ENCODE measurements at places on chromosomes 6 and 20.
A peak's percentile ranks its signal among the peaks of the same experiment; 100 is the strongest.

DNA sequence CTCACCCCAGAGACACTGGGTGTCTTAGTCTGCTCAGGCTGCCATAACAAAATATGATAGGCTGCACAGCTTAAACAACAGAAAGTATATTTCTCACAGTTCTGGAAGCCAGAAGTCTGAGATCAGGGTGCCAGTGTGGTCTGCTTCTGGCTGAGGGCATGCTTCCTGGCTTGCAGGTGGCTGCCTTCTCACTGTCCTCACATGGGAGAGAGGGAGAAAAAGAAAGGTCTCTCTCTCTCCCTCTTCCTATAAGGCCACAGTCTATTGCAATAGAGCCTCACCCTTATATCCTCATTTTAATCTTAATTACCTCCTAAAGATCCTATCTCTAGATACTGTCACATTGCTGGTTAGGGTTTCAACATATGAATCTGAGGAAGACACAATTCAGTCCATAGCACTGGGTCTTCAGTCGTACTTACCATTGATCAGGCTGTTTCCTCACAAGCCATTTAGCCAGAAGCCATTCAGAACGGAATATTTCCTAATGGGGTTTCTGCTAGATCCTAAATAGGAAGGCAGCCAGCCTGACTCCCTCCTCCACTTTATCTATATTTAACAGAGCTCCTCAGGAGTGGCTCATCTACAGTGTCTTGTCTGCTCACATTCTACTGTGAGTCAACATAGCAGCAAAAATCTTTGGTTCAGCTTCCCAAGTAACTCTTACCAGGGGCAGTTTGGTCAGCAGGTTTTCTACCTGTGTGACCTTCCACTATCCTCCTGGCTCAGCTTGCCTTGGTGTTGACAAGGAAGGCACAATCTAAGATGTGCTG lies 42.2 kb downstream of the CD164 start:
- no peak for DNase-seq

DNA sequence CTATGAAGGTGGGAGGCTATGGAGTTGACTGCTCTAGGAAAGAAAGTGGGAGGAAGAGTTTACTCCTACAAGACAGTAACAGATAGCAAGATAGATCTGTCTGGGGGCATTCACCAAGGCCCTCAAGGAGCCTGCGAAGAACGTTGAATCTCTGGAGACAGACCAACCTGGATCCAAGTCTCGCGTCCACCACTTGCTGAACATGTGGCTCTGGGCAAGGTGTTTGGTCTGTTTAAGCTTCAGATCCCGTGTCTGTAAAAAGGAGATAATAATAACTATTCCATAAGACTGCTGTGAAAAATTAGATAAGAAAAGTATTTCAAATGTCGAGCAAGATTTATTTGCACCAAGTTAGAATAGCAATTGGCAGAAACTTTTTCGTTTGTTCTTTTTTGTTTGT lies 8.1 kb upstream of the EEF1A1 start:
- DNase-seq: no peak

- DNase-seq: peak; percentile 45
Observed at GRCh38 chr6:138404666-138405337, 779 bp downstream of the HEBP2 start.

GRCh38 chr6:12160326-12160725 lies 129.8 kb upstream of the EDN1 start:
- DNase-seq: no peak

DNA sequence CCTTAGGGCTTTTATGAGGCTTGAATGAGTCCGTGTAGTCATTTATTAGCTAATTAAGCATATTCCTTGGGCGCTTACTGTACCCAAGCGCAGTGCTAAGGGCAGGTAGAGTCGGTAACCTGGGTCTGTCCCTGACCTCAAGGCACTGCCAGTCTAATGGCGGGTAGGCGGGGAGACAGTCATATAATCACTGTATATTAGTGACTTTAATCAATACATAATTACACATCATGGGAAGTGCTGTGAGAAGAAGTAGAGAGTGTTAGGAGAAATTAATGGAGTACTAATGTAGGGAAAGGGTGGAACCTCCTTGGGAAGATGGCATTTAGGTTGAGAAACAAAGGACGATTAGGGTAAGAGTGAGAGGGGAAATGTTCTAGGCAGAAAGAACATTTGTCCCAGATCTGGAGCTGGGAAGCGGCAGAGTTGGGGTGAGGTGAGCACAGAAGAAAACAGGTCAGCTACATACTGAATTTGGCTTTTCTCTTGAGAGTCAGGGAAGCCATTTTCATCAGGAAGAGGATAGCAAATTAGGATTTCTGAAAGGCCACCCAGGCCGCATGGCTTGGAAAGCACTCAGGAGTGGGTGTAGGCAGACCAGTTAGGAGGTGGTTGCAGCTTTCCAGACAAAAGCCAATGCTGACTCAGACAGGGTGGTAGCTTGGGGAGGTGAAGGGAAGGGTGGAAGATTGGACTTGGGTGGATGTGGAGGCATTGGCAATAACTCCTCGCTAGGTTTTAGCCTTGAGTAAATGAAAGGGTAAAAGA lies 954 bp upstream of the BLCAP start:
- DNase-seq: peak; percentile 9

GRCh38 chr6:111687652-111688051 lies 82.0 kb upstream of the TRAF3IP2 start:
- DNase-seq: no peak

- DNase-seq: no peak
Observed at GRCh38 chr6:50826803-50827202, 8.1 kb downstream of the TFAP2B start.

GRCh38 chr20:45017857-45018256 lies 51.5 kb downstream of the STK4 start:
- no peak for DNase-seq

- DNase-seq: no peak
Observed at GRCh38 chr6:161152907-161153662, 120.8 kb downstream of the AGPAT4 start.

DNA sequence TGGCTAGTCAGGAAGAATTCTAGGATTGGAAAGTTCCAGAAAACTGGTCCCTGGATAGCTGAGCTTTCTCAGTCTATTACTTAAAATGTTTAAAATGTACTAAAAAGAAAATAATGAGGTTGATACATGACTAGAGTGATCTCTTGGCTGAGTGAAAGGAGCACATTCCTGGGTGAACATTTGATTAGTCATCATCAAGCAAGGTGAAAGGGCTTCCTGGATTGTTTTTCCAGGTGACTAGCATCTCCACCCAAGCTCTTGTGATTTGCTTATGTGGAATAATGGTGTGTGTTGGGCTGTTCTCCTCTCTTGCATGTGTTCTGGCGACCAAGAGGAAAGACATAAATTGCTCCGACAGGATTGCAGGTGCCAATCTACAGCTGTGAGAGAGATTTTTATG lies 42.9 kb downstream of the PKIB start:
- DNase-seq: no peak

- DNase-seq: peak; percentile 87
Observed at GRCh38 chr6:157873735-157874344, 50.8 kb downstream of the SNX9 start.

DNA sequence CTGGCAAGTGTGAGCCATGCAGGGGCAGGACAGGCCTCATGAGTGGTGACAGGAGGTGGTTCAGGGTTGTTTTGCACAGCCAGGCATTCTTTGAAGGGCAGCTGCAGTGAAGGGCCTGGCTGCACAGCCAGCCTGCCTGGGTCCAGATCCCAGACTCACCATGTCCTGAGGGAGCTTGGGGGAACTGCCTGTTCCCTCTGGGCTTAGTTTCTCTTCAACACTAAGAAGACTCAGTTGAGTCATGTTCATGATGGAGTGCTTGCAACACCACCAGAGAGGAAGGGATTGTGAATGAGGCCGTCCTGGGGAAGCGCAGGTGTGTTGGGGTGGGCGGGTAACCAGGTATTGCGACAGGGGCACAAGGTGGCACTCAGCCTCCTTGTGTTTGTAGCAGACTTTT lies 102.4 kb downstream of the CDH26 start:
- DNase-seq: no peak

DNA sequence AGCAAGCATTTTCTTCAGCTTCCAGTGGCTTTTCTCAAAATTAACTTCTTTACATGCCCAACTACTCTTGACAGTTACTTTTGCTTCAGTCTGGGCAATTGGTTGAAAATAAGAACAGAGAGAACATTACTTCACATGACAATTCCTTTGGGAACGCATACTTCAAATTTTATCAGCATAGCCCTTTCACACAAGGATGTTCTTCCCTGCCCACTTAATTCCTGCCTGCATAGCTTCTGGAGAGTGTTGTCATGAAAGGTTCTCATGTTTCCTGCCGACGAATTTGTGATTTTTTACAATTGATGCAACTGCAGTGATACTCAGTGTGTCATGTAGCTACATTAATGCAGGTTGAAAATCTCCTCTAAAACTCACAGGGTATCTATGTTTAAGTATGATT lies 22.0 kb upstream of the SNRNP48 start:
- DNase-seq: no peak

GRCh38 chr6:158439255-158439654 lies 120.6 kb upstream of the TMEM181 start:
- no peak for DNase-seq

- peak; percentile 50 for DNase-seq
Observed at GRCh38 chr20:60206259-60206658, 248.0 kb downstream of the CDH26 start.

GRCh38 chr6:42661540-42662153 lies 60.8 kb downstream of the PRPH2 start:
- peak; percentile 76 for DNase-seq

DNA sequence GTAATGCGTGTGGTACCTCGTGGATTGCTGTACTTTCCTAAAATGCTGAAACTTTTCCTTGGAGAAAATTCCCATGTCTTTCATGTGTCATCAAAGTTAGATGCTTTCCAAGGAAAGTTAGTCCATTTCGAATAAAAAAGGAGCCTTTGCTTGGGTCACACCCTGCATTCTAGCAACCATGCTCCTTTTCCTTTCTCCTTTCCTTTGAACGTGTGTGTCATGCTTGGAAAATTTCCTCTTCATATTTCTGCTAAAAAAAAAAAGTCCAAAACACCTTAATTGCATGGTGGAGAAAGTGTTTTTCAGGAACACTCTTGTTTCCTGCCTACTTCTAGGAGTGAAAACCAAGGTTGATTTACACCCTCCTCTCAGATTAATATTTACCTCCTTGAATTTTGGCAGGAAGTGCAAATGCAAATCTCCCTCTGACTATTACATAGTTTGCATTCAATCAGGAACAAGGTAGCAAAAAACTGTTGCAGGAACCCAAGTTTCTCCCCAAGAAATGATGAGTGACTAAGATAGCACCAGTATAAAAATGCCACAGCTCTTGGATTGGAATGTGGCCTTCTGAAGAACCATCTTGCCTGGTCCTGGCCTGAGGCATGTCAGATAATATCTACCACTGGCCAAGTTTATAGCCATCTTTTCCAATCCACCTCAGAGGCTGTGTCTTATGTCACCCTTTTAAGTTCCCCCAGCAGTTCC lies 590.6 kb downstream of the QKI start:
- no peak for DNase-seq

- no peak for DNase-seq
Observed at GRCh38 chr6:151747896-151748295, 59.6 kb upstream of the ESR1 start.

GRCh38 chr20:33667245-33667675 lies 517 bp downstream of the ACTL10 start:
- DNase-seq: peak; percentile 27

DNA sequence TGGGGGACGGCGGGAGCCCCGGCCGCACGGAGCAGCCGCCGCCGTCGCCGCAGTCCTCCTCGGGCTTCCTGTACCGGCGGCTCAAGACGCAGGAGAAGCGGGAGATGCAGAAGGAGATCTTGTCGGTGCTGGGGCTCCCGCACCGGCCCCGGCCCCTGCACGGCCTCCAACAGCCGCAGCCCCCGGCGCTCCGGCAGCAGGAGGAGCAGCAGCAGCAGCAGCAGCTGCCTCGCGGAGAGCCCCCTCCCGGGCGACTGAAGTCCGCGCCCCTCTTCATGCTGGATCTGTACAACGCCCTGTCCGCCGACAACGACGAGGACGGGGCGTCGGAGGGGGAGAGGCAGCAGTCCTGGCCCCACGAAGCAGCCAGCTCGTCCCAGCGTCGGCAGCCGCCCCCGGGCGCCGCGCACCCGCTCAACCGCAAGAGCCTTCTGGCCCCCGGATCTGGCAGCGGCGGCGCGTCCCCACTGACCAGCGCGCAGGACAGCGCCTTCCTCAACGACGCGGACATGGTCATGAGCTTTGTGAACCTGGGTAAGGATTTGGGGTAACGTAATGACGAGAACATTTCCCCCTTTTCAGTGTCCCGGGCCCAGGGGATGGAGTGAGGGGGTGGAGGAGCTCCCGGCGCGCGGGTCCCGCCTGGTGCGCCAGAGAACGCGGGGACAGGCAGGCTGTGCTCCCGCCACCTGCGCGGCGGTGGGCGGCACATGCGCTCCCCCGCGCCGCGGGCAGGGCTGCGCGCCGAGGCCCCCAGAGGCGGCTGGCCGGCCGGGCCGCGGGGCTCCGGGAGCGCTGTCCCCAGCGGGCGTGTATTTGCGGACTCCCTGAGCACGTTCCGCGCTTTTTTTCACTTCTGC lies 1.4 kb downstream of the BMP6 start:
- peak; percentile 67 for DNase-seq

- DNase-seq: no peak
Observed at GRCh38 chr6:127423921-127424320, 35.3 kb downstream of the KIAA0408 start.

- no peak for DNase-seq
Observed at GRCh38 chr6:161204866-161205557, 68.8 kb downstream of the AGPAT4 start.

GRCh38 chr6:7761051-7761450 lies 35.2 kb downstream of the BMP6 start:
- DNase-seq: no peak

Measured in D341Med (cell line).